ENCODE measurements at places on chromosomes 4 and X.

DNA sequence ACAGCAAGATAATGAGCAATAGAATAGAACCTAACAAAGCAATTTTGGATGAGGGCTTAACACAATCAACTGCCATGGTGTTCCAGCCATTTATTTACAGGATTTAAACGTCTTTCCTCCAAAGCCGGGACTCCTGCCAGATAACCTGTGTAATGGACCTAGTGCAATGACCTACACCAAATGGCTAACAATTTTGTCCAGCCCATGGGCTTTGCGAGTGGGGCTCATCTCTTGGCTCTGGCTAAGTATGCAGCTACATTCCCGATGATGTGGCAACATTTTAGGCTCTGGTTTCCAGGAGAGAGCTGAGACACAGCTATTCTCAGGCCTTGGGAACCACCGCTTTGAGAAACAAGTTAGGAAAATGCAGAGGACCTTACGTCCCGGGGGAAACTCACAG is 822.3 kb upstream of the FTHL17 start:
- no peak for DNase-seq

- DNase-seq = no peak
These were observed 24.6 kb downstream of the BEX3 start for GRCh38 chrX:103400931-103401330.

- DNase-seq = no peak
These were observed 4.5 kb downstream of the CFAP299 start for GRCh38 chr4:80340036-80340435.

DNA sequence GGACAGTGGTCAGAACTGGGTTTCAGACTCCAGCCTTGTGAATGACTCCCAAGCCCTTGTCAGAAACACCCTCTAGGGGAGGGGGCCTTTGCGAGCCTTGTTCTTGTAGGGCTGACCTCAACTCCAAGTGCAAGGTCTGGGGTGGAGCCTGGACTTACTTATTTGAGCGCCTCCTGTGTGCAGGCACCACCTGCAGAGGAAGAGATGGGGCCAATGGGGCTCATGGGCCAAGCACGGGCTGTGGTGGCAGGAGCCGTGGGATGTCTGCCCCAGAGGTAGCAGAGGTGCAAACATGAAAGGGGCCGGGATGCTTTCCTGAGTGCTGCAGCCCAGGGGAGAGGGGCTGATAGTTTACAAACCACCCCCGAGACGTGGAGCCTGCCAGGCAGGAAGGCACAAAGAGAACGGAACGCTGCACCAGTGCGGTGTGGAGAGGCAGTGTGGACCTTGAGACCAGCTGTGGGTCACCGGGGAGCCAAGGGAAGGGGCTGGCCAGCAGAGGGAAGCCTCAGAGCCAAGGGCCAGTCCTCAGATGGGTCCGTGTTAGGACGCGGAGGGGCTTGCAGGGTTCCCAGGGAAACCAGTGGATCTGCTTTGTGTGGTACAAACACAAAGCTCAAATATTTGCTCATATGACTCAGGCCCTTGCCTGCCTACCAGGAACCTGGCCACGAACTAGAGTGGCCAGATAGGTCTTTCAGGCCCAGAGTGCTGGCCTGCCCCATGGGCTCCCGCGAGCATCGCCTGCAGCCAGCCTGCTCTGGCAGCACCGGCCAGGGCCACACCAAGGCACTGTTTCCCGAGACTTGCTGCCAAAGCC is 8.7 kb upstream of the TADA2B start:
- no peak for DNase-seq

DNA sequence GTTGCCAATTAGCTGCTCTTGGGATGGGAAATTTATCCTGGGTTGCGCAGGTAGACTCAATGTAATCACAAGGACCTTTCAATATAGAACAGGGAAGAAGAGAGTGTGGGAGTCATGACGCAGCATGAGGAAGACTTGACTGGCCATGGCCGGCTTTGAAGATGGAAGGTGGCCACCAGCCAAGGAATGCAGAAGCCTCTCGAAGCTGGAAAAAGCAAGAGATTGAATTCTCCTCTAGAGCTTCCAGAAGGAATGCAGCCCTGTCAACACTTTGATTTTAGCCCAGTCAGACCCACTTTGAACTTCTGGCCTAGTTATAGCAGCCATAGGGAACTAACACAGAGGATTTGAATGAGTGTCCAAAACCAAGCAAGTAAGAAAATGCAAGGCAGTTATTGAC is 14.7 kb upstream of the SH3KBP1 start:
- DNase-seq = no peak

DNA sequence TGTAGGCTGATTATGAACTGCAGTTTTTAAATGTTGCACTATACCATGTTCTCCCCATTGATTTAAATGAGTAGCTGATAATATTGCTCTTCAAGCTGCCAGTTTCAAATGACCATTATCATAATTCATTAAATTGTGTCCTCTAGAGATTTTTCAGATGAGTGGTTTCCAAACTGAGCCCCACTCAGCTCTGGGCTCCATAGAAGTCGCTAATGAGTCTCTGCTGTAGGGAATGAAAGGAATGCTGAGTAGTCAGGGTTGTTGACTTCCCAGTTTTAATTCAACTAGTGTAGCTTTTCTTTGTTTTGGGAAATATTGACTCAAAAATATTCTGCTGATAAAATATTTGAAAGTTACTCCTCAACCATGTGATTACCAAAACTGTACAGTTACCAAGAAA is 1081.1 kb downstream of the ARAP2 start:
- no peak for DNase-seq

GRCh38 chr4:52822972-52823701 is 39.0 kb upstream of the RASL11B start:
- no peak for DNase-seq

DNA sequence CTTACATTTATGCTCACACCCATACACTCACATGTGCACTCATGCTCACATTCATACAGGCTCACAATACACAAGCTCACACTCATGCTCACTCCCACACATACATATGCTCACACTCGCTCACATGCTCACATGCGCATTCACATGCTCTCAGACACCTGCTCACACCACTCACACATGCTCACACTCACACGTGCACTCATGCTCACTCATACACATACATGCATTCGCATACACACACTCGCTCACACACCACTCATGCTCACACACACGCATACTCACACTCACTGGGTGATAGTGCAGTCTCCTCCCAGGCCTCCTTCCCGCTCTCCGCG is 24.8 kb downstream of the MRFAP1 start:
- DNase-seq = no peak

Measured in stimulated activated CD8-positive, alpha-beta memory T cell treated with anti-CD3 and anti-CD28 coated beads, Interleukin-7, amount 100 ng/mL, for 1 hour (primary cell).